Right renal pelvis (tissue), 4 donors: ENCODE measurements at places on chromosomes 3 and 15. TPM values are rescaled to one million over a fixed set of nuclear protein-coding genes. Genes with fewer than 3 reads are reported as not detected.

The SAMD7 gene
- polyA plus RNA-seq: not detected

The C3orf52 gene
- 5.8 TPM for polyA plus RNA-seq

The NOX5 gene
- 0.89 TPM for polyA plus RNA-seq

The TMOD2 gene
- polyA plus RNA-seq: 5.3 TPM

The MAGEL2 gene
- polyA plus RNA-seq: 5.0 TPM

GRCh38 chr3:133578548-133579191 lies 5.2 kb downstream of the CDV3 start:
- DNase-seq: no peak

GRCh38 chr3:25246913-25247312 lies 181.2 kb upstream of the RARB start:
- DNase-seq: no peak

GRCh38 chr15:28911310-28911931 lies 25.6 kb downstream of the APBA2 start:
- no peak for DNase-seq

- no peak for DNase-seq
Measured at GRCh38 chr3:4813909-4814304, 165.3 kb upstream of the BHLHE40 start.

DNA sequence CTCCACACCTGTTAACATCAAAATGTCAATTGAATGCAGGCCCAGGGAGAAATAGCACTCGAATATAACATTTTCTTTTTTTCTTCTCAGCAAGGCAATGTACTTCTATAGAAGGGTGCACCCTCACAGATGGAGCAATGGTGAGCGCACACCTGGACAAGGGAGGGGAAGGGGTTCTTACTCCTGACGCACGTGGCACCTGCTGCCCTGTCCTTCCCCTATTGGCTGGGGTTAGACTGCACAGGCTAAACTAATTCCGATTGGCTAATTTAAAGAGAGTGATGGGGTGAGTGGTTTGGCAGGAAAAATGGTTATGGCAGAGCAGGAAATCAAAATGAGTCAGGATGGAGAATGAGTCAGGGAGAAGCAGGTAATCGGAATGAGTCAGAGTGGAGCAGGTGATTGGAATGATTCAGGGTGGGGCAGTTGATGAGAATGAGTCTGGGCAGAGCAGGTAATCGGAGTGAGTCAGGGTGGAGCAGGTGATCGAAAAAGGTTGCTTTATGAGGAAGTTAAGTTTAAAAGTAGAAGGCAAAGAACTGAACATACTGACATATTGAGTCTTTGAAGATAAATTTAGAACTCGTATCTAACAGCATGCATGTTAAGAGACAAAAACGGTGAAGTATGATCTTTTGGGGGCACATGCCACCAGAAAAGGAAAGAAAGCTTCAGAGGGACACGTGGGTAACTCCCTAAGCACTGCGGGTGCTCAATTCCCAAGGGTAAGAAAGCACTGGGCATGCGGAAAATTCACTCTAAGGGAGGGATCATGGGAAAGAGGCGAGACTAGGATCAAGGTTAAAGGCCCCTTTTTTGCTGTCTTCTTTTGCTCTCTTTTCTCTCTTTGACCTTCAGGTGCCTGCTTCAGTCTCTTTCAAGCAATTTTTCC lies 72.9 kb upstream of the GALNT15 start:
- DNase-seq: no peak
